COR-L47 (cell line): ENCODE measurements at places on chromosomes 11 and 22.

DNA sequence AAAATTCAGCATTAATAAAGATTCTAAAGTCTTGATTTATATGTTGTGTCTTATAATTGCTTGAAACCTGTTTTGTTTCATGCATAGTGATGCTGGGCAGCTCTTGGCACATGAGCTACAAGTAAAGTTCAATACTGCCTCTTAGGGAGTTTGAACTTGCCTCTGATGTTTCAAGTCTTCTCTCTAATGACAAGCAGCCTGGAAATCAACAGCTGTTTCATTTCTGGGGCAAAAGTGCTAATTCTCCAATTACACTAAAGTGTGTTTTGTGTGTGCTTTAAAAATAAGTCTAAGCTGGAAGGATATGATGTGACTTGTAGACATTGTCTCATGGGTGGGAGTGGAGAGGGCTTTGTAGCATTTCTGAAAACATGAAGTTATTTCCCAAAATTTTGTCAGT is 23.7 kb upstream of the SESN3 start:
- no peak for DNase-seq

DNA sequence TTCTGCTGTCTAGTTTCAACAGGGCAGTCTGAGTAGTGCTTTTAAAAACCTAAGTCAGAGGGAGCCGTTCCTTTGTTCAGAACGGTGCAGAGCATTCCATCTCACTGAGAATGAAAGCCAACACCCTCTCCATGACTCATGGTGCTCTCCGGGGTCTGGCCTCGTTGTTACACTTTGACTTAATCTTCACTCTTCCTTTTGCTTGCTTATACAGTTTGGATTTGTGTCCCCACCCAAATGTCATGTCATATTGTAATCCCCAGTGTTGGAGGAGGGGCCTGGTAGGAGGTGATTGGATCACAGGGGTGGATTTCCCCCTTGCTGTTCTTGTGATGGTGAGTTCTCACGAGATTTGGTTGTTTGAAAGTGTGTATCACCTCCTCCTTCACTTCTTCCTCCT is 292.2 kb downstream of the ST3GAL4 start:
- DNase-seq = no peak

GRCh38 chr22:50613291-50613981 is 12.8 kb downstream of the MAPK8IP2 start:
- DNase-seq = no peak

DNA sequence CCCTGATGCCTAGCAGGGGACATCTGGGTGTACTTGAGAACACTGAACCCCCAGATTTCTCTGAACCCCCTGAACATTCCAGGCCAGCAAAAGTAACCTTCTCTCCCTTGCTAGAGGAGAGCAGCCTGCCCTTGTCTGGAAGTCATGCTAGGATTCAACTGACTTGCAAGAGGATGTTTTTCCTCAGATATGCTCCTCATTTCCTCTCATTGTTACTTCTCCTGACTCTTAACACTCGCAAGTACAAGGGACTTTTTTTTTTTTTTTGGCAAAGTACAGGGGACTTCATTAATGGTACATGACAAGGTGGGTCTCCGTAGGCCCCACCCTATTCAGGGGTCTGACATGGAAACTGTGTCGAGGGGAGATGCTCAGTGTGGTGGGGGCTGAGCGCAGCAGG is 6.3 kb upstream of the MCHR1 start:
- DNase-seq = no peak

DNA sequence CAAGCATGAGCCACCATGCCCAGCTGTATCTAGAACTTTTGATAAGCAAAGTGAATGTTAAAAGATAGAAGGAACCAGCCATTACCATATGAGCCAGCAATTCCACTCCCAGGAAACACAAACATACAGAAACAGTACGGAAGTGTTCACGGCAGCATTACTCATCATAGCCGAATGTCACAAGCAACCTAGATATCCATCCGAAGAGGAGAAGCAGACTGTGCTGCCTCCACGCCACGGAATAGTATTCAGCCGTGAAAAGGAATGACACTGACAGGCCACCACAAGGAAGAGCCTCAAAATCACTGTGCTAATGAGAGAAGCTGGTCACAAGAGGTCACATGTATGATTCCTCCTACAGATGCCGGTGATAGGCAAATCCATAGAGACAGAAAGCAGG is 17.6 kb upstream of the MGAT3 start:
- no peak for DNase-seq

- no peak for DNase-seq
Measured at GRCh38 chr11:67581469-67581868, 2.1 kb upstream of the GSTP1 start.

GRCh38 chr11:8217926-8218325 is 45.8 kb downstream of the LMO1 start:
- no peak for DNase-seq

DNA sequence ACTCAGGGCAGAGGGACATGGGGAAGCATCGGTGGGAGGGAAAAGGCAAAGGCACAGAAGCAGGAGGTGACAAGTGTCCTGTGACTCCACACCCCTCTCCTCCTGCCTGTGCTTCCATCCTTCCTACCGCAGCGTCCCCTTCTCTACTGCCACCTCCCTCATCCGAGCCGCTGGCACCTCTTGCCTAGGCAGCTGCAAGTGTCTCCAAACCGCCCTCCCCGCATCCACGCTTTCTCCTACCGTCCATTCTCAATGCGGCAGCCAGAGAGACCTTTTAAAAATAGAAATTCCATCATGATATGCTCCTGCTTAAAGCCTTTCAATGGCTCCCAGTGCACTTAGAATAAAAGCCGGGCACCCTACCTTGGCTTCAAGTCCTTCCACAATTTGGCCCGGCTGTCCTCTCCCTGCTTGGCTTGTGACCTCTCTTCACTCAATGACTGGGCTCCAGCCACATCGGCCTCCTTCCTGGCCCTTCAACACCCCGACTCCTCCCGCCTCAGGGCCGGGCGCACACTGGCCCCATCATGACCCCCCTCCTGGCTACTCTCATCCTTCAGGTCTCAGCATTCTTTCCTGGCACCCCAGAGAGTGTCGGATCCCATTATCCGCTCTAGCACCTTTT is 16.5 kb downstream of the LRRC10B start:
- DNase-seq = no peak

GRCh38 chr22:39553429-39553828 is 17.1 kb upstream of the CACNA1I start:
- DNase-seq = no peak

GRCh38 chr22:41781507-41781906 is 19.0 kb upstream of the CCDC134 start:
- no peak for DNase-seq

DNA sequence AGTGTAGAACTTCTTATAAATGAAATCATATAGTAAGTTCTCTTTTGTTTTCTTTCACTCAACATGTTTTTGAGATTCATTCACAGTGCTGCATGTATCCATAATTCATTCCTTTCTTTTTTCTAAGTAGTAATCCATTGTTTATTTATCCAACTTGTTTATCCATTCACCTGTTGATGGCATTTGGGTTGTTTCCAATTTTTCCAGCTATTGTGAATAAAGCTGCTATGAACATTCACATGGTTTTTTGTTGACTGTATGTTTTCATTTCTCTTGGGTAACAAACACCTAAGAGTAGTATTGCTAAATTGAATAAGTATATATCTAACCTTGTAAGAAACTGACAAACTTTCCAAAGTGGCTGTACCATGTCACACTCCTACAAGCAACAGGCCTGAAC is 23.5 kb downstream of the MRTFA start:
- DNase-seq = no peak

DNA sequence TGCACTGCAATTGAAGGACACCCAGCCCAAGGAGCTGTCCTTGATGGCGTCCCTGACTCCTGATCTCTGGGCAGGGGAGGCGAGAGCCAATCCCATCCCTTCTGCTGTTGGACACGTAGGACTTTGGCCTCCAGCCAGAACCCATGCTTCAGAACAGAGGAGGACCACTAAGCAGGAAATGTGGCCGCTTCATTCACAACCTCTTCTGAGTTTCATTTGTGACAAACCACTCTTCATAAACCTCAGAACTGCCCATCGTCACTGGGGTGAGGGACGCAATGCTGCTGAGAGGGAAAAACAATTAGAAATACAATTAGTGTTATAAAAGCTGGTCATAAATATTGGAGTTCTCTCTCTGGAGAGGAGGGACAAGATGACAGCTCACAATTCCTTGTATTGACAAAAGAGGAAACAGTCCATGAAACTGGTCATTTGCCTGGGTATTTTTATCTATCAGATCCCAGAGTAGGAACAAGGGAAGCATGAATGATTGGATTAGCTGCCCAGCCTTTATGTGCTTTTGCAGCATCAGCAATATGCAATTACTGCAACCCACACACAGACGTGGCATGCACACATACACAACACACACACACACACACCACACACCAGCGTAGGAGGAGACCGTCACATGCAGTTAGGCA is 216.5 kb upstream of the CADM1 start:
- no peak for DNase-seq

DNA sequence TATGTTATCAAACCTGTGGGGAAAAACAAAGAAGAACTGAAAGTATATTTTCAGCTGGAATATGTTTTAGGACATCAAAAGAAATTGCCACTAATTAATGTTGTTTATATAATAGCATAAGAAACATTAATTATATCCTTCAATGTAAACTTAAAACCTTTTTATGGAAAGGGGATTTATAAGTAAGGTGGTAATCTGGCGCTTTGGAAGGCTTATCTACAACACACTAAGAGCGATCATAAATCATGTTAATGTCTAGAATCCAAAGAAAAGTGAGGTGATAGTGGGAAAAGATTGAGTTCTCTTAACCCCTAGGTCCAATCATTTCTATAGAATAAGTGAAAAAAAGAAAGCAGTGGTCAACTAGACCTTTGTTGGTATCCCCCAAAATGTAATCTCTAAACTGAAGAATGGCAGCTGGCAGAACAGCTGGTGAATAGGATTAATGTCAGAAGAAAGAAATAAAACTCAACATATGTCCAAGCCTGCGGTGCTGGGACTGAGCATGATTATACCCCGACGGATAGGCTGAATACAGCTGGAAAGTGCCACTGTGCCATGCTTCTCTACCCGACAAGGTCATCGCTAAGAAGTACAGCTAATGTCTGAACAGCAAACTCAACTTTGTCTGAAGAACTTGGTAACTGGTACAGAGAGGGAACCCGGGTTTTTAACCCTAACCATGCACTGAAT is 64.0 kb downstream of the SOX6 start:
- no peak for DNase-seq

DNA sequence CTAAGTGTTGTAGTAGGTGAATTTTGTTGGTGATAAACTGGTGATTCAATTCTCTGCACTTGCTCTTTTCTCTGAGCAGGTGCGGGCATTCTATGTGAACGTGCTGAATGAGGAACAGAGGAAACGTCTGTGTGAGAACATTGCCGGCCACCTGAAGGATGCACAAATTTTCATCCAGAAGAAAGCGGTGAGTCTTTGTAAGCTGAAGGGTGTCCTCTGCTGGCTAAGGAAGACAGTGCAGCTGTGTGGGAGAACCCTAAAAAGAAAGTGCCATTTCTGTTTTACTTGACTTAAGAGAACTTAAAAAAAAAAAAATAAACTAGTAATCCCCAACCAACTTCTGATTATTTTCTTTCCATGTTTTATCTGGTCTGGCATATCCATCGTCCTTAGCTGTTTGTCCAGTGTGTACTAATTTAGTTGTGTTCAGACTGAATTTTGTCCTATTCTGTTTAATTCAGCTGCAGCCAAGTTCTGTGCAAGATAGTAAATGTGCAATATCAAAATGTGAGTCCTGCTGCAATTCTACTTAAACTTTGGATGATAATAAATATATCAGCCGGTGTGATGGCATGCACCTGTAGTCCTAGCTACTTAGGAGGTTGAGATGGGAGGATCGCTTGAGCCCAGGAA is 29.6 kb downstream of the CAT start:
- DNase-seq = peak; percentile 23

DNA sequence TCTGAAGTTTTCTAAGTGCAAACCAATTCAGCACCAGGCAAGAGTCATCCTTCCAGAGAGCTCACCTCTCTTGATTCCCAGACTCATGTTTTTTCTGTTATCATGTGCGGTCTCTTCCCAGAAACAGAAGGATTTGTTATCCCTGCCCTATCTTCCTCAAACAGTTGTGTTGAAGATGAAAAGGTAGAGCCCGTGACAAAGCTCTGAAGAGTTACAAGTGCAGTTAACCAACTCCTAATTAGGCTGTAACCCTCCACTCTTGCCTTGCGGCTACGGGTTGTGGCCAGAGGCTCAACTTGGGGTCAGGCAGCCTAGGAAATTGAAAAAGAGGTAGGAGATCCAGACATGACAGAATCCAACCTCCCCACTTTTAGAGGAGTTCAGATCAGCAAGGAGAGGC is 76.2 kb upstream of the CADM1 start:
- no peak for DNase-seq

DNA sequence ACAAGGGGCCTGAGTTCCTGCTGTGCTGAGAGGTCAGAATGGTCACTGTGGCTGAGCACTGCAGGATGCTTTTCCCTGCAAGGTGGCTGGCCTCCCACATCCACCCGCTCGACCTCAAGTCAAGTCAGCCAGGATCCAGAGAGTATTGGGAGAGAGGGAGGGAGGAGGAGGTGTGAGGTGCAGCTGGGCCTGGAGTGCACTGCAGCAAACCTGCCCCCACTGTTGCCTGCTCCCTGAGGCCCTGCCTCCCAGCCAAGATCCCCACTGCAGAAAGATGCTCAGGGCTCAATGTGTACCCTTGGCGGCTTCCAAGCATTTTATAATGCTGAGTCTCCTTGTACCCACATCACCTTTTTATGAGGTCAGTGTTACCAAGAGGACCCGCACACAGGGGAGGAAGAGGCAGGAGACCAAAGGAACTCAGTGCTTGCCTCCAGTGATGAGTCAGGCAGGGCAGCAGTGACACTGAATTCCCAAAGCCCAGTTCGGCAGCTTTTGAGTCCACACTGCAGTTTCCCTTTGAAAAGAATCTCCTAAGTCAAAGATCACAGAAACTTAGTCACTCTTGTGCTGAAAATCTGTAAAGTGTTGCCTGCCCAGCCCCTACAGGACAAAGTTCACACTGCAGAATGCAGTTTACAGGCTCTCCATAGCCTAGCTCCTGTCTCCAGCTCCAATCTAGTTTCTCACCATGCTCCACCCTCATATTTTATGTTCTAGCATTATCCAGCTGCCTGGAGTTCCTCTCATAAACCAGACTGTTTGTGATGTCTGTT is 3.1 kb downstream of the ENDOD1 start:
- DNase-seq = no peak

- no peak for DNase-seq
Measured at GRCh38 chr11:72349616-72350218, 84.6 kb downstream of the CLPB start.

- DNase-seq = no peak
Measured at GRCh38 chr22:37419969-37420685, 7.2 kb downstream of the ELFN2 start.

GRCh38 chr11:68816917-68817419 is 24.7 kb downstream of the CPT1A start:
- no peak for DNase-seq

DNA sequence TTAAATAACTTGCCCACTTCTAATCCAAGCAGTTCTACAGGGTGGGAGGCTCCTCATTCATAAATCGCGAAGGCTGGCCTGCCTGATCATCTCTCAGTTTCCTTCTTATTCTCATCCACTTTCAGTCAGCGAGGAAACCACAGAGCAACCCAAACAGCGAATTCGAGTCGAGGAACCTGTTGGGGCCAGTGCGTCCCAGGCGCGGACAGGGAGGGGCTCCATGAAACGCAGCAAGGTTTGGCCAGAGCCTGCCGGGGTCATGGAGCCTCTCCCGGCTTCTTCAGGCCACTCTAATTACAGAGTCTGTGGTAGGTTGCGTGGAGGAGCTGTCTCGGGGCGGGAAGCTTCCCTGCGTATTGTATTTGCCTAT is 741 bp upstream of the NAV2 start:
- no peak for DNase-seq
